Mesenteric fat pad (tissue), 1 donor: ENCODE measurements at places on chromosomes 11 and 22. TPM values are rescaled to one million over a fixed set of nuclear protein-coding genes. Genes with fewer than 3 reads are reported as not detected.

The CDC42EP2 gene
- 88.4 TPM for total RNA-seq

The ELMOD1 gene
- total RNA-seq: 0.16 TPM

DNA sequence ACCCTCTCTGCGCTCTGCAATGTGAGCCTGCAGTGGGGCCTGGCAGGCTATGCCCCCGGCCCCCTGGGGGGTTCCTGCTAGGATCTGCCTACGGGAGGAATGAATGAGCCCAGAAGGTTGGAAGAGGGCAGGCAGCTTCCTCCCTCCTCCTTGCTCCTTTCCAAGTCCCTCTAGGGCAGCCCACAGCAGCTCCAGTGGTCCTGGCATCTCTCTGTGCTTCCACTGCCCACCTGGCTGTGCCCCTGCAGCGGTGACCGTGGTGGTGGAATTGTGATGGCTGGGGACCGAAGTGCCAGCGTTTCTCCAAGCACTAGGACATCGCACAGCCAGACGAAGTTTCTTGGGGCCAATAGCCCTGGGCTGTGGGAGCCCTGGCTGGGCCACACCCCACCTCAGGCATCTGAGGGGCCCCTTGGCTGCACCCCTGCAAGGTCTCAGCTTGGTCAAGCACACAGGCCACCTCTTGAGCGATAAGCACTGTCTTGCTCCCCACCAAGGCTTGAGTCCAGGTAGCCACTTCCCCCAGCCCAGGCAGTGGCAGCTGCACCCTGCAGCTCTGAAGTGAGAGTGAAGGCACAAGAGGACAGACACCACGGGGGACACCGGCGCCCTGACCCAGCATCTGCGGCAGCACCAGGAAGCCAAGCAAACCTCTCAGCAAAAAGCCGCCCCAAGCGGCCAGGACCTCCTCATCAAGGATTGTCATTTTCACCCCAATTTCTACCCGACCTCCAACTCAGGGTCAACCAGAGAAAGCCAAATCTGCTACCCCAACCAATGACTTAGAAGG lies 346.3 kb downstream of the CTTN start:
- DNase-seq: no peak

DNA sequence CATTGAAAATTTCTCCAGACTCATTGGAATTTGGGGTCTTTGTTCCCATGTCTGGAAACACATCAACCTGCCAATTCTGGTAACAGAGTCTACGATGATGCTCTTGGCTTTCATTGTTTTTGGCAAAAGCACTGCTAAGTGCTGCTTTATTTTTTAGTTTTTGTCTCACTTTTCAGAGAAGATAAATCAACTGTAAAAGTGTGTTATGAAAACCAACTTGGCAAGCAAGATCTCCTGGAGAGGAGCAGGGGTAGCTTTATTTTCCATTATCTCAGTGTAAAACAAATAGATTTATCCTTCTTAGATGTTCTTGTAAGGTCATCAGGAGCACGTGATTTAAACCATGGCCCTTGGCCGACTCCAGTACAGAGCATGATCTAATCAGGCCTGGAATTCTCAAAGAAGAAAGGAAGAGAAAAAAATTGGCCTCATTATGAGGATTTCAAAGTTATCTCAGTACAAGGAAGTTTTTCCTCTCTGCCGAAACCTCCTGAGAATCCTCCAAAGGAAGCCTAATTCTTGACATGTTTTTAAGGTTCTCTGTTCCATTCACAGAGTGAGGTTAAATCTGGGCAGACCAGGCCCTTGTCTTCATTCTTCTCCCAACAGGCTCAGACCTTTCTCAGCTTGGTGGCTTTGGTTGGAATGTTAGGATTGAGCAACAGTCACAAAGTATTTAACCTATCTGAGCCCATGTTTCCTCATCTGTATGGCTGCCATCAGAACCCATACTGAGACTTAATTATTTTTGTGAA lies 16.4 kb upstream of the PAMR1 start:
- DNase-seq: no peak

GRCh38 chr11:99423428-99423983 lies 402.8 kb downstream of the CNTN5 start:
- no peak for DNase-seq

DNA sequence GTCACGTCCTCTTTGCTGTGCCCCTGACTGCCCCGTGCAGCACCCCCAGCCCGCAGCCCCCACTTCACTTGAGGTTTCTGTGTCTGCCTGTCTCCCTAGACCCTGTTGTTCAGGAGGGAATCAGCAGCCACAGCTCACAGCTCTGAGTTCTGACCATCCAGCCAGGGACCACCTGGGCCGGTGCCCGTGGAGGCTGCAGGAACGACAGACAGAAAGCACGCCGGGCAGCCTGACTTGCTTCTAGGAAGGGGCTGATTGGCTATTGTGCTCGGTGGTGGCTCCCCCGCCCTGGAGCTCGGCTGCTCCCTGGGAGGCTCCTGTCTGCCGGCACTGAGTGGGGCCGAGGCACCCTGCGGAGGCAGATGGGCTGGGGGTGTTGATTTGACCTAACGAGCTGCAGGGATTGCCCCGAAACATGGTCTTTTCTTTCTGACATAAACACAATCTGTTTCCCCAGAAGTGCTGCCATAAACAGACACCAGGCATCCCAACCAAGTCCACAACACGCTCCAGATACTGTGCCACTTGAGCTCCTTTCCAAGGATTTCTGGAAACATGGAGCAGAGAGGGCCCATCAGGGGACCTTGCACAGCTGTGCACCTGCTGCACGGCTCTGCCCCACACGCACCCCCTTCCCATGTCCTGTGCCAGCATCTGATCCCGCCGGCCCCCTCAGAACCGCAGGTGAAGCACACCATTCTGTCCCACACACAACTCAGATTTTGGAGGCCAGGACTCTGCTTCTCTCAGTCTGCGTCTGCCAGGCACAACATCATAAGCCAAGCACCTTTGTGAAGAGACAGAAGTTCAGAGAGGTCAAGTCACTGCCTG lies 855.9 kb downstream of the TBC1D22A start:
- DNase-seq: peak; percentile 79

DNA sequence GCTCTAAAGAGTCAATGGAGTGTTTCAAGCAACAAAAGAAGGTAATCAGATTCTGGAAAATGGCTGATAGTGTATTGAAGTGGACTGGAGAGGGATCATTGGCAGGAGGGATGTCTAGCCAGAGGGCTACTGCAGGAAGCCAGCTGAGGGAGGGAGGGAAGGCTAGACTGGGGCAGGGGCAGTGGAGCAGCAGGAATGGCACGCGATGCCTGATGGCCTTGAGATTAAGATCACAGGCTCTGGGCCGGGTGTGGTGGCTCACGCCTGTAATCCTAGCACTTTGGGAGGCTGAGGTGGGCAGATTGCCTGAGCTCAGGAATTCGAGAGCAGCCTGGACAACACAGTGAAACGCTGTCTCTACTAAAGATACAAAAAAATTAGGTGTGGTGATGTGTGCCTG lies 47.5 kb upstream of the PRDM11 start:
- no peak for DNase-seq

DNA sequence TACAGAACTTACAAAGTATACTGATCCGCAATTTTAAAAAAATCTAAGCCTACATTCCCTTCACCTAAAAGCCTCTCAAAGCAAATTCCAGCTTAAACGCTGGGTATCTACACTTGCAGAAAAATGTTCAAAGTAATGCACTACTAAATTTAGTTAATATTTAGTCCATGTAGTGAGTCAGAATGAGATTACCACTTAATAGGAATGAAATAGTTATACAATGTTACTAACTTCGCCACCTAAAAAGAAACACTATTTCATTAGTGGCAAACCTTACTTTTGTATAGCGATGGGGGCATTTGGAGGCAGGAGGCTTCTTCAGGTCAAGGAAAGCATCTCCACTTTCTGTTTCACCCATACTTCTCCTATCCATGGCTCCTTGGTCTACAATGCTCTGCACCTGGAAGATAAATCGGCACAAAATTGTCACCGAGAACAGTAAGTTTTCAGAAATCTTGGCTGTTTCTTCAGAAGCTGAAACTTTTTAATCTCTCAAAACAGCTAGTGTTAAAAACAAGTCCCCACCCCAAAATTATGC lies 1.2 kb downstream of the EIF4ENIF1 start:
- no peak for DNase-seq

DNA sequence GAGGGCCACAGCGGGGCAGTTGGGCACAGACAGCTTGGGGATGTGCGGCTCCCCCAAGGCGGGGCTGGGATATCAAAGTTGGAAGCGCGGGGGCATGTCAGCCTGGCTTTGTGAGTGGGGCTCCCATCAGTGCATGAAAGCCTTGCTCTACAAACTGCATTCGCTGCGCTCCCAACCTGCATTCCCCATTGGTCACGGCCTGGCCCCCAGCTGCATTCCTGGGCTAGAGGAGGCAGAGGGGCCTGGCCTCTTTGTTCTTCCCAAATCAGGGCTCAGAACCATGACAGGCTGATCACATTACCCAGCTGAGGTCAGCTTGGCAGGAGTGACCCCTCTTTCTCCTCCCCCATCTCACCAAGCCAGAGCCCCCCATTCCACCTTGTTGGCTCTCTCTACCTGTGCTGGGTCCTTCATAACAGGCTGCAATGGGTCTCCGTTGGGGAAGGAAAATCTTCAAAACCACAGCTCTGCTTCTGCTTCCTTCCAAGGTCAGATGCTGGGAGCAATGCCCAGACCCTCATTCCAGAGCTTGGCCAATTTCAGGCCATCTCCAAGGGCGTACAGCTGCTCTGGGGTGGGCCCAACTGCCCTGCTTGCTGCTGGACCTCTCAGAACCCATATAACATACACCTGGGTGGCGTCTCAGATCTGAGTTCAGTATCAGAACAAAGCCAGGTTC lies 38.7 kb upstream of the CDON start:
- no peak for DNase-seq

- DNase-seq: no peak
These were observed 159.4 kb downstream of the CADM1 start for GRCh38 chr11:115344846-115345245.
